Pancreas (tissue), 10 donors: ENCODE measurements at places on chromosomes 5 and 9. TPM values are rescaled to one million over a fixed set of nuclear protein-coding genes. Genes with fewer than 3 reads are reported as not detected.

The UIMC1 gene
- 24.9 TPM for total RNA-seq

The C9orf152 gene
- total RNA-seq, result 8.9 TPM

The EIF4E1B gene
- total RNA-seq, result not detected

- no peak overlapping the region for H3K27ac ChIP-seq
- no peak for DNase-seq
- no peak overlapping the region for H3K4me3 ChIP-seq
- H3K27me3 ChIP-seq, result no peaks in the 10 kb centered on the region
- peaks cover 41% of the 10 kb centered on the region for H3K4me1 ChIP-seq
Measured at GRCh38 chr9:124268248-124268647, 10.5 kb downstream of the NEK6 start.

- no peak for DNase-seq
- H3K27ac ChIP-seq, result no peak overlapping the region
- peaks cover 20% of the 10 kb centered on the region for H3K36me3 ChIP-seq
- H3K27me3 ChIP-seq, result no peaks in the 10 kb centered on the region
Measured at GRCh38 chr9:122996586-122996985, 36.9 kb upstream of the GPR21 start.

GRCh38 chr5:93715761-93716160 lies 25.6 kb downstream of the POU5F2 start:
- no peak for DNase-seq
- no peaks in the 10 kb centered on the region for H3K4me1 ChIP-seq
- no peaks in the 10 kb centered on the region for H3K27me3 ChIP-seq
- no peaks in the 10 kb centered on the region for H3K36me3 ChIP-seq
- no peak overlapping the region for H3K27ac ChIP-seq

DNA sequence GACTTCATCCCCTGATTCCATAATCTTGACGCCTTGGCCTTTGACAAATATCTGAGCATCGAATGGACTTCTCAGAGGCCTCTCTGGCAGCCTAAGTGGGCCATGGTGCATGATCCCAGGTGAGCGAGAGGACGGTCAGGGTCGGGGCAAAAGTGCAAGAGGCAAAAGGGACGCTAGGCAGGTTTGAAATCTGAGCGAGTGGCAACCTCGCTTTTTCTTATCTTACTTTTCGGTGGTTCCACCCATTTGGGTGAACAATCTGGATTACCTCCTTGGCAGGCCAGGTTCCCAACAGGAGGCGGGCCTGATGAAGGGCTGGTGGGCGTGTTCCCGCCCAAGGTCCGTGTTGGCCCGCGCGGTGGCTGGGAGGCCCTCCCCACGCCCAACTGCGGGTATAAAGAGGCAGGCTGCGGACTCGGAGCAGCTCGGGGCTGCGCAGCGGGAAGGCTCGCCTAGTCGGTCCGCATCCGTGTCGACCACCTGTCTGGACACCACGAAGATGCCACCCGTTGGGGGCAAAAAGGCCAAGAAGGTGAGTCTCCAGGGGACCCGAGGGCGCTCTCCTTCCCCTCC lies at the start of gene BHMT:
Gene BHMT (plus strand): TSS at position 423 of the 573 bp plus-strand sequence. CDS start 77 bp downstream, at position 500.
- H3K36me3 ChIP-seq, result no peaks in the 10 kb centered on the region
- H3K27ac ChIP-seq, result no peak within 1 kb of the TSS
- no peak within 1 kb of the TSS for H3K4me3 ChIP-seq
- peak; percentile 55 for DNase-seq
- peaks cover 6% of the 10 kb centered on the region for H3K4me1 ChIP-seq

DNA sequence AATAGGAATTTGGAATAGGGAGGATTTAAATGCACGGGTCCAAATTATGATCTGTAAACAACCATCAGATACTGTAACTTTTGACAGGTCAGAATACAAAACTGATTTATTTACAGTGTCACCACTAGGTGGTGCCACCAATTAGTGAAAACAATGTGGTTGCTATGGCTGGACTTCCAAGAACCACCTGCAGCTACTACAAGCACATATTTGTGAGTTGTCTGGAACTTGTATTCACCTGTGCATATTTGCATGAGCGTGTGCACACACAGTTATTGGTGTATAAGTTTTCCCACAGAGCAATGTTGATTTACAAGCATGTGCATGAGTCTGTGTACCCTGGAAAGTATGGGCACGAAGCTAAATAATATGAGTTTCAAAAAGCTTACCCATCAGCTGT lies 3.0 kb upstream of the HRCT1 start:
- no peak overlapping the region for H3K4me3 ChIP-seq
- H3K27ac ChIP-seq, result no peak overlapping the region
- no peaks in the 10 kb centered on the region for H3K36me3 ChIP-seq
- no peaks in the 10 kb centered on the region for H3K27me3 ChIP-seq
- DNase-seq, result no peak

GRCh38 chr5:160638161-160638742 lies 213.8 kb downstream of the ATP10B start:
- no peak overlapping the region for H3K27ac ChIP-seq
- H3K4me1 ChIP-seq, result no peaks in the 10 kb centered on the region
- DNase-seq, result no peak
- no peak overlapping the region for H3K4me3 ChIP-seq

GRCh38 chr9:116232424-116233159 lies 79.0 kb downstream of the PAPPA start:
- no peaks in the 10 kb centered on the region for H3K27me3 ChIP-seq
- H3K27ac ChIP-seq, result no peak overlapping the region
- DNase-seq, result no peak
- H3K4me1 ChIP-seq, result no peaks in the 10 kb centered on the region
- H3K4me3 ChIP-seq, result no peak overlapping the region

GRCh38 chr9:120970244-120970643 lies 43.6 kb upstream of the TRAF1 start:
- no peak for DNase-seq
- no peak overlapping the region for H3K4me3 ChIP-seq
- no peak overlapping the region for H3K27ac ChIP-seq
- no peaks in the 10 kb centered on the region for H3K4me1 ChIP-seq
- H3K27me3 ChIP-seq, result no peaks in the 10 kb centered on the region

GRCh38 chr5:169591636-169592035 lies 8.1 kb downstream of the SPDL1 start:
- H3K27ac ChIP-seq, result no peak overlapping the region
- H3K4me3 ChIP-seq, result no peak overlapping the region
- no peaks in the 10 kb centered on the region for H3K4me1 ChIP-seq
- no peaks in the 10 kb centered on the region for H3K27me3 ChIP-seq
- no peaks in the 10 kb centered on the region for H3K36me3 ChIP-seq

DNA sequence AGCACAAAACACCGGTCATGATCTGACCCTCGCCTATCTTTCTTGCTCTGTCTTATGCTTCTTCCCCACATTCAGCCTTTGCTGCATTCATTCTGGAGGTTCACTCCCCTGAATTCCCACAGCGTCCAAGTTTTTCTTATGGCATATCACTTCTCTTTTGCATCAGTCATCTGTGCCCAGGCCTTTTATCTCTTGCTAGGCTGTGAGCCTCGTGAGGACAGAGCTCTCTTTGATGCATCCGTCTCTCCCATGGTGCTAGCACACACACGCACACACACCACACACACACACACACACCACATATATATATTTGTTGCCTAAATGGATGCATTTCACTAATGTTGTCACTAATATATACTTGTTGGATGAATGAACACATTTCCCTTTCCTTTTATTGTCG lies 45.8 kb upstream of the ATG10 start:
- no peaks in the 10 kb centered on the region for H3K36me3 ChIP-seq
- no peak overlapping the region for H3K4me3 ChIP-seq
- no peaks in the 10 kb centered on the region for H3K4me1 ChIP-seq
- no peak for DNase-seq

DNA sequence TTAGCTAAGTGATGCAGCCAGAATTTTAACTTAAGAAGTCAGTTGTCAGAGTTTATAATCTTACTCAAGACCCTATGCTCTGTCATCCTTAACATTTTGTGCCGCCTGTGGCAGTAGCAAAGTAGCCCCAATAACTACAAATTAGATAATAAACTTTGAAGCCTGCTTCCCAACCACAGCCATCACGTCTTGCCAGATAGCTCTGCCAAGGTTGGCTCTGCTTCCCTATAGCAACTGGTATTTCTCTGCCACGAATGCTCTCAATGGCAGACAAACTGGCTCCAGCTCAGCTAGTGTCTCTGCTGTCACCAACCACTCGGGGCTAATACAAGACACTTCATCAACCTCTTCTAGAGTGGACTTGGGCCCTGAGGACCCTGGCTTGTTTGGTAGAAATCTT lies 576.1 kb downstream of the CDH12 start:
- DNase-seq, result no peak
- H3K27me3 ChIP-seq, result no peaks in the 10 kb centered on the region
- H3K36me3 ChIP-seq, result no peaks in the 10 kb centered on the region
- H3K4me1 ChIP-seq, result no peaks in the 10 kb centered on the region

GRCh38 chr9:121749614-121750013 lies 98.2 kb downstream of the DAB2IP start:
- DNase-seq, result no peak
- no peaks in the 10 kb centered on the region for H3K27me3 ChIP-seq

DNA sequence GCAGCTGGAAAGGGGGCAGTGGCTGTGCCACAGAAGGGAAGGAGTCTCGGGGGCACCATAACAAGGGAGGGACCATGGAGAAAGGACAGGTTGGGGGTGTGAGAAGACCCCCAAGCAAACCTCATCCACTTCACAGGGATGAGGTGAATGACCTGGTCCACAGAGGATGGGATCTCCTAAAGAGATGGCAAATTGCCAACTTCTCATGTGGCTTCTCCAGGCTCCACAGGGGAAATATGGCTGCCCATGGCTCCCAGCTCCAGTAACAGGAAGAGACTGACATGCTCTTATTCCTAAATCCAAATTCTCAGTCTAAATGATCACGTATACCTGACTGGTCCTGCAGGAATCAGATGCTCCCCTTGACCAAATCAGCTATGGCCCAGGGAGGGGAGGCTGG lies 340.4 kb downstream of the SPOCK1 start:
- H3K27ac ChIP-seq, result no peak overlapping the region
- H3K27me3 ChIP-seq, result no peaks in the 10 kb centered on the region
- no peaks in the 10 kb centered on the region for H3K4me1 ChIP-seq
- no peak overlapping the region for H3K4me3 ChIP-seq
- no peaks in the 10 kb centered on the region for H3K36me3 ChIP-seq

DNA sequence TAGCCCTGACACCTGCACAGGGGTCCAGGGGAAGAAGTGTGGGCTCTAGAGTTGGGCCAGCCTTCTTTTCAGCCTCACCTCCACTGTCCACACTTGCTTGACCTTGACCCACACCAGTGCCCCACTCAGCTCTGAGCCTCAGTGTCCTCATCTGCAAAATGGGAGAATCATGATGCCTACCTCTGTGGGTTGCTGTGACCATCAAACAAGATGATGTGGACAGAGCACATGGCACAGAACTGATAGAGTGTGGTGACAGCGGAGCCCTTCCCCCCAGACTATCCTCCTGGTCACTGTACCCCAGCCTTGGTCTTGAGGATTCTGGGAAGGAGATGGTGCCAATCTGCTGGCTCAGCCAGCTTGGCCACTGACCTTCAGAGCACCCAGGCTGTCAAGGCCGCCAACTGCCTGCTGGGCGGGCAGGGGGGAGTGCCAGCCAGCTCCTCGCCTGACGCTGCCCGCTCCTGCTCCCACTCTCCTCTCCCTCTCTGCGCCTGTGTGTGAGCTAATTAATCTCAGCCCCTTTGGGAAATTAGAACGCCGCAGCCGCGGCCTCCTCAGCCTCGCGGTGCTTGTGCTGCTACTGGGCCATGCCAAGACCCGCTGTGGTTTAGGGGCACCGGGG lies 16.7 kb downstream of the CXXC5 start:
- no peaks in the 10 kb centered on the region for H3K27me3 ChIP-seq
- H3K4me3 ChIP-seq, result no peak overlapping the region
- peak overlapping the region; percentile 53 for H3K27ac ChIP-seq
- DNase-seq, result peak; percentile 74
- no peaks in the 10 kb centered on the region for H3K36me3 ChIP-seq
- H3K4me1 ChIP-seq, result peaks cover 97% of the 10 kb centered on the region

DNA sequence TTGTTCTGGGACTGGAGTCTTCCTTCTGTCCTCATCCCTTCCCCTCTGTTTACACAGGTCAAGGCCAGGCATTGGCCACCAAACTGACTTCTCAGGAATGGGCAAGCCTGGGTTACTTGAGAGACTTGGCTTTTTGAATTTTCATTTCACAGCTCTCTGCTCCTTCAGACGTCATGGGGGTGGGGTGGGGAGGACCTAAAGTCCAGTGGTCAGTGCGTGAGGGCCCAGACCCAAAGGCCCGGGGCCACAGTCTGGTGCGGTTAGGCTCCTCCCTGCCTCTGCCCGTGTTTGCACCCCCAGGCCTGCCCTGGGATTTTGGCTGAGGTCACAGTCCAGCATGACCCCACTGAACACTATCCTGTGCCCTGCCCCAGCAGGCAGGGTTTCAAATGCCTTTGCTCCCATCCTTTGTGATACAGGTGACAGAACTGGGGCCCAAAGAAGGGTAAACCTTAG lies 4.1 kb upstream of the CXXC5 start:
- peak; percentile 70 for DNase-seq
- H3K27ac ChIP-seq, result peak overlapping the region; percentile 70
- H3K4me1 ChIP-seq, result peaks cover 39% of the 10 kb centered on the region
- H3K27me3 ChIP-seq, result no peaks in the 10 kb centered on the region
- H3K4me3 ChIP-seq, result no peak overlapping the region
